Mammary epithelial cell (primary cell): ENCODE measurements at places on chromosomes 7 and 10. TPM values are rescaled to one million over a fixed set of nuclear protein-coding genes. Genes with fewer than 3 reads are reported as not detected.

DNA sequence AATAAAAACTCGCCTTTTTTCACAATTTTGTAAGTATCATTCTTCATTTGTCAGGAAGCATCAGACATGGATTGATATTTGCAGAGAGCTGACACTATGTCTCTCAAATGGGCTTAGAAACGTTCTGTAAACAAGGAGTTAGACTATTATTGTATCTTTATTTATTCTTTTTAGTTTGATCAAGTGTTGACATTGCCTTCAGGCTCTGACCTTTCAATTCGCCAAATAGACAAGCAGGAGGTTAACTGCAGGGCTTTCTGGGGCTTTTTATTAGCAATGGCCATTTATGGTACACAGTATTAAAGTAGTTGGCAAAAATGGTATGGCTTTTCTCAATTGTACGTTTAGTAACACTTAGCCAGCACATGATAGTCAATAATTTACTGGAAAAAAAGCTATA is 221.7 kb downstream of the ZWINT start:
- DNase-seq: no peak

- no peak for DNase-seq
Observed at GRCh38 chr7:100079024-100079560, 2.4 kb downstream of the ZNF3 start.

- peak; percentile 80 for DNase-seq
Observed at GRCh38 chr10:23514321-23514720, 75.4 kb downstream of the OTUD1 start.

CC2D2B gene
- 0.33 TPM for total RNA-seq

TBX20 gene
- total RNA-seq: not detected
